Kidney (tissue), 22 donors: ENCODE measurements at places on chromosomes 5 and 9.

- no peak for DNase-seq
Observed at GRCh38 chr9:121556580-121556979, 56.9 kb upstream of the GGTA1 start.

DNA sequence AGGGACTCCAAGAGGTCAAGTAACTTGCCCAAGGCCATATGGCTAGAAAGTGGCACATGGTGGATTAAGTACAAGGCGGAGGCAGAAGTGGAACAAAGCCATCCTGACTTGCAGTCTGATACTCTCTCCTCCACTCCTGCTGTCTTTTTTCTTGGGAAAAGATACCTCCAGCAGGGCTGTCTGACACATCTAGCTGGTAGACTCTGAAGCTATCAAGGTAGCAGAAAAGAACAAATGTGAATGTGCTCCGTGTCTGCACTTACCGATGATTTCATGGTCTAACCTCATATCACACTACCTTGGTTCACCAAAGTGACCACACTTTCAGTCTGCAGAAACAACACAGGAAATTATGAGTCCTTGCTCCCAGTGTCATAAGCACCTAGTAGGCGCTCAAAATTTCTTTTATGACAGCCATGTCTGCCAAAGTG lies 284.8 kb downstream of the CRB2 start:
- DNase-seq: no peak

- no peak for DNase-seq
Observed at GRCh38 chr5:133203317-133204305, 151.8 kb downstream of the HSPA4 start.

- DNase-seq: no peak
Observed at GRCh38 chr5:103785569-103785968, 223.0 kb upstream of the NUDT12 start.

GRCh38 chr5:153626836-153627235 lies 136.4 kb downstream of the GRIA1 start:
- DNase-seq: no peak

GRCh38 chr5:81904861-81905260 lies 67.0 kb upstream of the ATG10 start:
- no peak for DNase-seq

DNA sequence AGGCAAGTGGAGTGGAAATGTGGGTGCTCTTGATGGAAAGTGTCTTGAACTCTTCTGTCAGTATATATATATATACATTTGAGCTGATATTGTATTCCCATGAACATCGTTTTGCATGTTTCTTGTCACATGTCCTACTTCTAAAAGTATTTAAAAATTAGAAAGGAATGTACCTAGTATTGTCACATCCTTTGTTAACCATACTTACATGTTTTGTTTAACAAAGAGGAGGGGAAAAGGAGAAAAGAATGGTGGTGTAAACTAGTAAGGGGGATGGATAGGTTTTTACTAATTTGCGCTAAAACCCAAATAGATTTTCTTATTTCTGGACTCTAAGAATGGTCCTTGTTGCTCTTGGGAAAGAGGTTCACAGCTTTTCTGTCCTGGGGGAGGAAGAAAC lies 181.7 kb downstream of the GOLPH3 start:
- DNase-seq: no peak
